ENCODE measurements at places on chromosomes 11 and 22.

DNA sequence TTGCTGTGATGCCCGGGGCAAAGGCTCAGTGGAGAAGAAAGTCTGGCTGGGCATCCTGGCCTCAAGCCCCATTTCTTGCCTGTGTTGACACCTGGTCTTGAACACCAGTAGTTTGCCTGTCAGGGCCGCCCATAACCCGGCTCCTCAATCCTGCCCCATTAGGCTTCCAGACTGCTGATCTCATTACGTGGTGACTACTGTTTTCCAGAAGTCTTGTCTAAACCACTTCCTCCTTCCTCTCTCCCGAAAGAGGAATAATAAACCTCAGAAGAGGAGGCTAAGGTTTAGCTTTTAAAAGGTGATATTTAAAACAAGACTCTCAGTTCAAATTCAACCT is 97.7 kb downstream of the CD44 start:
- no peak for DNase-seq

DNA sequence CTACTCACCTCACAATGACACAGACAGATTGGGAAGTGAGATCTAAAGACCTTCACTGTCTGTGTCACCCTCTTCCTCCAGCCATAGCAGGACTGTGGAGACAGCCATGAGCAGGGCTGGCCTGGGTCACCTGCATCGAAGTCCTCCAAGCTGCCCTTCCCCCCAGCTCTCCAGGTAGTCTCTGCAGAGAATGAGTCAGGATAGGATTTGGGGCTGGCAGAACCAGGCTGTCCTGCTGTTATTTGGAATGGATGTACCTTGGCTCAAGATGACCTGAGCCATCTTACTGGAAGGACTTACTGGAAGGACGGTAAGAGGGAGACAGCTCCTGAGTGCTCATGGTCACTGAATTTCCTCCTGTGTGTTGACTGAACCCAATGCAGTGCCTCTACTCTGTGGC is 29.2 kb downstream of the GGTLC2 start:
- no peak for DNase-seq

DNA sequence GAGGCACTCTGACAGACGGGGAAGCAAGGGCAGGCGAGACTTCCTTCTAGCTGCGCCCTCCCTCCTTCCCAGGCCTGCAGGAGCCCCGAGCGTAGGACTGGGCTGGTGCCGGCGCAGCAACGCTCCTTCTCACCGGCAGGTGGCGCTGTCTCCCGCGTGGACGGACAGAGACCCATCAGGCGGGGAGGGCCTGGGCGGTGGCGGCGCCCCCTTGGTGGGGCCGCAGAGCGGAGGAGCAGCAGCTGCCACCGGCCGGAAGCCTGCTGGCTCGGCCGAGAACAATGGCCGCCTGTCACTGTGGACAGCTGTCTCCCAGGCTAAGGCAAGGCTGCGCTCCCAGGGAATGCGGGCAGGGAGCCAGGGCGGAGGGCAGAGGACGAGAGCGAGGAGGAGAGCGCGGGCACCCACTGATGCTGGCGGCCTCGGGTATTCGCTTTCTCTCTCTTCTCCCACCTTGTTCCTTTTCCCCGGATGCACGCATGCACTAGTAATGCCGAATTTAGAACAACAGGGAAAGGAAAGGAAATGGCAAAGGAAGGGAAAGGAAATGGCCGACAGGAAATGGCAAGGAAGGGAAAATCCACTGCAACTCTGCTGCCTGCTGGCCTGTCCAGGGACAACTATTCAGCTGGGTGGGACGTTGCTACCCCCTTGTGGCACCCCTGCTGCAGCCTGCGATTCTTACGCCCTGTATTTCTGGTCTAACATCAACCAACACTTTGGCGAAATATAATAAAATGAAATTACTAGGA is 14.4 kb downstream of the PPM1F start:
- peak; percentile 99 for DNase-seq

GRCh38 chr11:34423300-34423699 is 15.4 kb upstream of the CAT start:
- DNase-seq = no peak

DNA sequence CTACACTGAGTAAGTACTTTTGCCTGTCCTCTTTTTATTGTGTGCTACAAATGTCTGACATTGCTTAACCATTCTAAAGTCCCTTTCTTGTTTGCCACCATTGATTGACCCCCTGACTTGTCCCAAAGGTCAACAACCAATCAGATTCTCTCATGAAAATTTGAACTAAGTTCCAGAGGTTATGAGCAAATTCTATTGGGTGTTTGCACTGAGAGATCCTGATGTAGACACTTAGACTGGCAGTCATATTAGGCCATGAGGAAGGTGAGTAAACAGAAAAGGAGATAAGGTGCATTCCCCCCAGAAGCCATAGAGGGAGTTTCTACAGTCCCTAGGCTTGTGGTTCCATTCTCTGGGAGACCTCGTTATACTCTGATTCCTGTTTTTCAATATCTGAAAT is 101.3 kb upstream of the E2F8 start:
- no peak for DNase-seq

DNA sequence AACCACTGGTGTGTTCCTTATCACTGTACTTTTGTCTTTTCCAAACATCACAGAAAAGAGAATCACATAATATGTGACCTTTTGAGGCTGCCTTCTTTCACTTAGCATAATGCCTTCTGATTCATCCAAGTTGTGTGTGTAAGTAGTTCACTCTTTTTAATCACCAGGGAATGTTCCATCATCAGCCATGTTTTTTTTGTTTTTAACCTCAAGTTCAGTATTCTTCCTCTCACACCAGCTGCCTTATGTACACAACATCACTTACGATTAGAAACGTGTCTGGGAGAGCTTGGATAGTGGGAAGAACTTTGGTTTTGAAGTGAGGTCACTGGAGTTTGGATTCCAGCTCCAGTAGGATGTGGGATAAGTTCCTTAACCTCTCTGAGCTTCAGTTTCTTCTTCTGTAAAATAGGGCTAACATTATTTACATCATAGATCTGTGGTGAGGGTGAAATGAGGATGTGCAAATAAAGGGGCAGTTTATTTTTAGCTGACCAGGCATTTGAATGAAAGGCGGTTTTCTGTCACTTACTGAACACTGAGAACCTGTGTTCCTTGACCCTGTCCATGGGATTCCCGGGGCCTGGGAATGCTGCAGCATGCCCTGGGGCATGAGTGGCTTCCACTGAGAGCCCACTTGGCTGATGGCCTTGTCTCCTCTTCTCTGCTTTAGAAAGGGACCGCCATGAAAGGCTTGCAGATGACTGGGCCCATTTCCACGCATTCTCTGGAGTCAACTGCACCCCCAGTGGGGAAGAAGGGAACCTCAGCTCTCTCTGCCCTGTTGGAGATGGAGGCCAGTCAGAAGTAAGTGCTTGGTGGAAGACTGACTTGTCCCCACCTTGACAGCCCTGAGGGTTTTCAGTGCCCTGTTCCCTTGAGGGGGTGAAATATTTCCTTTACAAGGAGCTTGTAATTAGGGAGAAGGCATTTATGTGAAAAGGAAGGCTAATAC is 92.6 kb downstream of the DEPDC5 start:
- DNase-seq = no peak

DNA sequence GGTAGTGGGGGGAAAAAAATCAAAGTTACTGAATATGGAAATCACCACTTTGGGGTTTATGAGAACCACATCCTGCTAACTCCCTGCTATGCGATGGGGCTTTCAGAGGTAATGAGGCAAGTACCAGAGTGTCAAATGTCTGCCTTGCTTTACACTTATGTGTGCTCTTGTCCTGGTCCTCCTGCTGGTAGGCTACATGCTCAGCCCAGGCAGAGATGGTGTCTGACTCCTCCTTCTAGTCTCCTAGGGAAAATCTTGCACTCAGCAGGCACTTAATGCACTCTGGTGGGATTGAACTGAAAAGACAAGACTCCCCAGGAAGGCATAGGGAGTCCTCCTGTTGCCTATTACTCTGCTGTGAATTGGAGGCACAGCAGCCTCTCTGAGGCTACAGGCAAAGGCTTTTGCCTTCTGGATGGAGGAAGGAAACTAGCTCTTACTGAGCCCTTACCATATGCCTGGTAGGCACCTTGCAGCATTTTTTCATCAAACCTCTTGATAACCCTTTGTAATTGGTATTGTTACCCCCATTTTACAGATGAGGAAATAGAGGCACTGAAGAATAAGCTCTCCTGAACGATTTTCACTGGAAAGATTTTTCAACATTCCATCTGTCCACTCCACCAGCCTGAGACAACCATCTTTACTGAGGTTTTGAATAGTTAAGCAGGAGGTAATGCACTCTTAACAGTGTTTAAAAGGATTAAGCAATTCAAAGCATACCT is 132.1 kb upstream of the PAX6 start:
- DNase-seq = no peak

DNA sequence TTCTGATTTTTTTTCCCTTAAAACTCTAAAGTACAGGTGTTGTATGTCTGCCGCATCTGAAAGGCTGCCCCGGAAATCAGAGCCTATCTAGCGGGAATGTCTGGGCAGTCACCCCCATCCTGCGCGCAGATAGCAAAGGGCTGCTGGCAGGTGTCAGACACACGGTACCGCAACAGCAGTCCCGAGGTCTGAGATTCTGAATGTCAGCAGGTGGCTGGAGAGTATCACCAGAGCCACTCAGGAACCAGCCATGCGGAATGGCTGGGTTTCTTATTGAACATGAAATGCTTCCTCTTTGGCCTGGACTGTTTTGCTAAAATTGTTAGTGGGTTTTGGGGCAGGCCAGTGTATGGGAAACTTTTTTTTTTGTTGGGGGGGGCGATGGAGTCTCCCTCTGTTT is 53.3 kb downstream of the CERK start:
- no peak for DNase-seq

DNA sequence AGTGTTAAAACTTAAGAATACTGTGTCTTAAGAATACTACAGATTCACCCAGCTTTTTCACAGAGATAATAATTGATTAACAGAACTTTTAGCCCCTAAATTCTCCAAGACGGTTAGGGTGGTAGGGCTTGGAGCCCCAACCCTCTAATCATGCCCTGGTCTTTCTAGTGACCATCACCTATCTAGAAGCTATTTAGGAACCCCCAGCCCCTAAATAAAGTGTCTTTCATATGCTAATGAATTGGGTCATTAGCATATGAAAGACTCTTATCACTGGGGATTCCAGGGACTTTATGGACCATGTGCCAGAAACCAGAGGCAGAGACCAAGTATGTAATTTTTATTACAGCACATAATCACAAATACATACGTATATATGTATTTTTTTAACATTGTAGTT is 999.7 kb upstream of the RAG2 start:
- DNase-seq = no peak

- DNase-seq = no peak
Measured at GRCh38 chr11:132623511-132623910, 908.8 kb downstream of the OPCML start.

- no peak for DNase-seq
Measured at GRCh38 chr22:37213941-37214730, 1.9 kb upstream of the SSTR3 start.

DNA sequence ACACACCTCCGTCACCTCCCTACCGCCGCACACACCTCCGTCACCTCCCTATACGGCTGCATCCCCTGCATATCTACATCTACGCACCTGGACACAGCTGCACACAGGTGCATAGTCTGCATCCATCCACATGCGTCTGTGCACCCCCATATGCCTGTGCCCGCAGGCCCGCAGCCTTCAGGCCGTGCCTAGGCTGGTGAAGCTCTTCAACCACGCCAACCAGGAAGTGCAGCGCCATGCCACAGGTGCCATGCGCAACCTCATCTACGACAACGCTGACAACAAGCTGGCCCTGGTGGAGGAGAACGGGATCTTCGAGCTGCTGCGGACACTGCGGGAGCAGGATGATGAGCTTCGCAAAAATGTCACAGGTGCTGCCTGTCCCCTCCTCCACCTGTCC is 4.8 kb downstream of the PKP3 start:
- no peak for DNase-seq

DNA sequence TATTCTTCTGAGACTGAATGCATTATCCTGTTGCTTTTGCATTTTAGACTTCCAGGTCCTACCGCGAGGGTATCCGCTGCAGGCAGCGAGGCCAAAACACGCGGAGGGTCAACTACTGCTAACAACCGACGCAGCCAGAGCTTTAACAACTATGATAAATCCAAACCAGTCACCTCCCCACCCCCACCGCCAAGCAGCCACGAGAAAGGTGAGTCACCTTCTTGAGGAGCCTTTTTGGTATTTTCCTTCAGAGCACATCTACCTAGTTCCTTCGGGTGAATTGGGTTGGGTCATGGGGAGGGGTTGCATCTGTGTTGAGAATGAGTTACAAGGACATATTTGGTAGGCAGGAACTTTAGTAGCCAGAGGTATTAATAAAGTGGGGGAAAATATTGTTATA is 179.8 kb downstream of the NAV2 start:
- DNase-seq = no peak

DNA sequence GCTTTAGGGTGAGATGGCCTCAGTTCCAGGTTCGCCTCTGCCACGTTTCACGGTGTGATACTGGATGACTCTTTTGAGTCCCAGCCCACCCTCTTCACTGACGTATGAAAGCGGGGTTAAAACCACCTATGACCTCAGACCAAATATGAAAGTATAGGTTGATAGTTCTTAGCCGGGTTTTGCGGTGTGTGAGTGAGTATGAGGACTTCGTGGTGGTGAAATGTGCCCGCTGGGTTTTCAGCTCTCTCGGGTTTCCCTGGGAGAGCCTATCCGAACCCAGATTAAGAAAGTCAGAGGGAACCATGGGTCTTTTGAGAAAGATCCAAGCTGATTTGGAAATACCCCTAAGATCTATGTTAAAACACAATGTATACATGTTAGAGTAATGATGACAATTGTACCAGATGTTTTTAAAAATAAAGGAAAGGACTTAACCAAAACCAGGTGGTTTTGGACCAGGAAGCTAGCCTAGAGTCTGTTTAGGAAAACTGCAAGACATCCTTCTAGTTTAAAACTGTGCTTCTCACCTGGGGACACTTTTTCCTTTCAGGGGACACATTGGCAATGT is 25.8 kb upstream of the ST3GAL4 start:
- no peak for DNase-seq

DNA sequence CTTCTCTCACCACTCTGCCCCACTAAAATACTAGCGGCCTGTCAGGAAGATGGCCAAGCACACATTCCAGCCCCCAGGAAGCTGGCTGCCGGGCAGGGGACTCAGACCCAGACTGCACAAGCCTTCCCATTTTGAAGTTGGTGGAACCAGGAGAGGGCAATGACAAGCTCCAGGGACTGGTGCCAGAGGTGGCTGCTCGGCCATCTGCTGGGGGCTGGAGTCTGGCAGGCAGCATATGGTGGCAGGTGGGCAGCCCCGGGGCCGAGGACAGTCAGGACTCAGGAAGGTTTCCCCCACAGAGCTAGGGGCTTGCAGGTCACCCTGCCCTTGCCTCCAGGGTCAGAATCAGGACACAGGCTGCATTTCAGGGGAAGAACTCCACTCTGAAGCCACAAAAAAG is 22.6 kb downstream of the KCNJ5 start:
- no peak for DNase-seq

All from right kidney (tissue), 9 donors.